Smooth muscle cell of the coronary artery (primary cell): ENCODE measurements at places on chromosomes 1 and 21. TPM values are rescaled to one million over a fixed set of nuclear protein-coding genes. Genes with fewer than 3 reads are reported as not detected.

RAB25 gene
- total RNA-seq = not detected in 2 replicates

PDZK1 gene
- 0.08 TPM in 1 of 2 replicates, not detected in the other for total RNA-seq

ALG14 gene
- 1.7 and 1.8 TPM in 2 replicates for total RNA-seq

NUP210L gene
- under 0.01 and 0.12 TPM in 2 replicates for total RNA-seq

RXRG gene
- total RNA-seq = not detected in 2 replicates

GBP6 gene
- not detected in 2 replicates for total RNA-seq

ETV3L gene
- not detected in 2 replicates for total RNA-seq
